ENCODE measurements at places on chromosomes 1 and 21. TPM values are rescaled to one million over a fixed set of nuclear protein-coding genes. Genes with fewer than 3 reads are reported as not detected.

The S100A9 gene
- 9.1 TPM for total RNA-seq

The GPN2 gene
- 14.7 TPM for total RNA-seq

The VWA5B1 gene
- 0.63 TPM for total RNA-seq

The RIPPLY3 gene
- not detected for total RNA-seq

The CD101 gene
- 4.4 TPM for total RNA-seq

The CELA2A gene
- not detected for total RNA-seq

The GPR153 gene
- 27.2 TPM for total RNA-seq
